ENCODE measurements at places on chromosomes 13 and 19. TPM values are rescaled to one million over a fixed set of nuclear protein-coding genes. Genes with fewer than 3 reads are reported as not detected.

C13orf42 gene
- total RNA-seq = not detected

MYO9B gene
- 252 TPM for total RNA-seq

EMC10 gene
- total RNA-seq = 83.7 TPM

GEMIN7 gene
- 6.6 TPM for total RNA-seq

RASGRP4 gene
- total RNA-seq = 10.9 TPM

PCDH17 gene
- total RNA-seq = not detected

CD22 gene
- 3.3 TPM for total RNA-seq

NBEA gene
- 1.1 TPM for total RNA-seq

KLC3 gene
- 0.54 TPM for total RNA-seq

PABPC3 gene
- 0.22 TPM for total RNA-seq

EID2B gene
- total RNA-seq = 4.8 TPM

- H3K4me3 ChIP-seq = no peak overlapping the region
- H3K27me3 ChIP-seq = no peaks in the 10 kb centered on the region
- DNase-seq = no peak
- no peak overlapping the region for H3K27ac ChIP-seq
- peaks cover 25% of the 10 kb centered on the region for H3K4me1 ChIP-seq
Measured at GRCh38 chr19:16654627-16655026, 5.3 kb downstream of the SMIM7 start.

DNA sequence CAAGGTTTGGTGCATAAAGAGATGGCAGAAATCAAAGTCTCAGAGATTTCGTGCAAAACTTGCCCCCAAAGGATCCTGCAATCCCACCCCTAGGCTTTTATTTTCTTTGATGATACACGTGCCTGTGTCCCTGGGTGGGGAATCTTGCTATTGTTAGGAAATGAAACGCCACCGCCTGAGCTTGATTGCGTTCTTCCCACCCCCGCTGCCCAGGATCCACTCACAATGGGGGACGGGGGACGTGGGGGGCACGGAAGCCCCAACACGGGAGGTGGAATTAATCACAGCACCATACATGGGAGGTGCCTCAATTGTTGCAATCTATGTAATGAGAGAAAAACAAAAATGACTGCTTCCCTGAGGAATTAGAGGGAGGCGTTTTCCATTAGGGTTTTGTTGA, 39.6 kb downstream of the ZNRF4 start:
- no peak overlapping the region for H3K27ac ChIP-seq
- no peaks in the 10 kb centered on the region for H3K36me3 ChIP-seq
- H3K4me1 ChIP-seq = no peaks in the 10 kb centered on the region
- peaks cover 6% of the 10 kb centered on the region for H3K27me3 ChIP-seq
- no peak overlapping the region for H3K4me3 ChIP-seq
- no peak for DNase-seq

DNA sequence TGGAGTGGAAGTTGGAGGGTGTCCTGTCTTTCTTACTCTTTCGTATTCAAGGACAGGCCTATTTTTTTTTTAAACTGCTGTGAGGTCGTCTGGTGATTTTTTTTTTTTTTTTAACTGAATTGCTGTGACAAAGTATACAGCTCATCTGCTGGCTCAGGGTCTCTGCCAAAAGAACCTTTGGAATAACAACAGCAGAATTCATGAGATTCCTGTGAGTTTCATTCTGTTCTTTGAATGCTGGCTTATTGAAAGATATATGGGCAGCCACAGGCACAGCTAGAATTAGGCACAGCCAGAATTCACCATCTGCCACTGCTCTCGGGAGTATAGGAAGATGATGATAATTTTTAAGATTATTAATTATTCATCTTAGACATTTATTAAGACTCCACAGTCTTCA, 21.4 kb upstream of the FRY start:
- H3K4me1 ChIP-seq = no peaks in the 10 kb centered on the region
- no peak for DNase-seq
- H3K4me3 ChIP-seq = no peak overlapping the region

- H3K27me3 ChIP-seq = no peaks in the 10 kb centered on the region
- H3K4me3 ChIP-seq = no peak overlapping the region
- no peaks in the 10 kb centered on the region for H3K36me3 ChIP-seq
- H3K27ac ChIP-seq = no peak overlapping the region
- H3K4me1 ChIP-seq = no peaks in the 10 kb centered on the region
Measured at GRCh38 chr13:54573186-54573585, 1544.6 kb downstream of the OLFM4 start.

DNA sequence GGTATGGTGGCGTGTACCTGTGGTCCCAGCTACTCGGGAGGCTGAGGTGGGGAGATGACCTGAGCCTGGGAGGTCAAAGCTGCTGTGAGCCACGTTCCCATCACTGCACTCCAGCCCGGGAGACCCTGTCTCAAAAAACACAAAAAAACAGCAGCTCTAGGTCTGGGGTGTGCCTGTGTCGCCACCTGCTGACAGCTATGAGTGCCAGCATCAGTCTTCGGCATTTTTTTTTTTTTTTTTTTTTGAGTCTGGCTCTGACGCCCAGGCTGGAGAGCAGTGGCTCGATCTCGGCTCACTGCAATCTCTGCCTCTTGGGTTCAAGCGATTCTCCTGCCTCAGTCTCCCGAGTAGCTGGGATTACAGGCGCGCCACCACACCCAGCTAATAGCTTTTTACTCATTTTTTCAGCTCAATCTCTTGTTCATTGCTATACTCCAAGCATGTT, 10.1 kb downstream of the AP2S1 start:
- peak; percentile 75 for DNase-seq
- no peaks in the 10 kb centered on the region for H3K27me3 ChIP-seq
- no peak overlapping the region for H3K27ac ChIP-seq
- H3K4me1 ChIP-seq = no peaks in the 10 kb centered on the region
- no peak overlapping the region for H3K4me3 ChIP-seq

GRCh38 chr19:18249834-18250233, 23.6 kb upstream of the PDE4C start:
- DNase-seq = no peak
- no peaks in the 10 kb centered on the region for H3K4me1 ChIP-seq
- no peaks in the 10 kb centered on the region for H3K27me3 ChIP-seq
- no peak overlapping the region for H3K4me3 ChIP-seq
- H3K36me3 ChIP-seq = no peaks in the 10 kb centered on the region

- no peak overlapping the region for H3K27ac ChIP-seq
- no peaks in the 10 kb centered on the region for H3K36me3 ChIP-seq
- no peak for DNase-seq
- H3K4me1 ChIP-seq = no peaks in the 10 kb centered on the region
- peaks cover 3% of the 10 kb centered on the region for H3K27me3 ChIP-seq
- no peak overlapping the region for H3K4me3 ChIP-seq
Measured at GRCh38 chr13:30857018-30857417, 49.1 kb upstream of the MEDAG start.

DNA sequence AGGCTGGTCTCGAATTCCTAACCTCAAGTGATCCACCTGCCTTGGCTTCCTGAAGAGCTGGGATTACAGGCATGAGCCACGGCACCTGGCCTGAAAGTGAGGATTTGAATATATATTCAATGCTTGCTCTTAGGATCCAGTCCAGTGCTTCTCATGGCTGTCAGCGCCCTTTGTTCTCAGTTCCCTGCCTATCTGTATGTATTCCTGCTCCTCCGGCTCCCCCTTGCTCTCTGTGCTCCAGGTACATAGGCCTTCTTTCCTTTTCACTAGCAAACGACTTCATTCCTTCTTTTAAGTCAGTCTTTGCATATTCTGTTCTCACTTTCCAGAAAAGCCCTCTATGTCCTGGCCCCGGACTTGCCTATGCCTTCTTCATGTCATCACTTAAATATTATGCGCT, 232.8 kb downstream of the DACH1 start:
- H3K27ac ChIP-seq = no peak overlapping the region
- no peaks in the 10 kb centered on the region for H3K4me1 ChIP-seq
- no peaks in the 10 kb centered on the region for H3K36me3 ChIP-seq
- H3K4me3 ChIP-seq = no peak overlapping the region

DNA sequence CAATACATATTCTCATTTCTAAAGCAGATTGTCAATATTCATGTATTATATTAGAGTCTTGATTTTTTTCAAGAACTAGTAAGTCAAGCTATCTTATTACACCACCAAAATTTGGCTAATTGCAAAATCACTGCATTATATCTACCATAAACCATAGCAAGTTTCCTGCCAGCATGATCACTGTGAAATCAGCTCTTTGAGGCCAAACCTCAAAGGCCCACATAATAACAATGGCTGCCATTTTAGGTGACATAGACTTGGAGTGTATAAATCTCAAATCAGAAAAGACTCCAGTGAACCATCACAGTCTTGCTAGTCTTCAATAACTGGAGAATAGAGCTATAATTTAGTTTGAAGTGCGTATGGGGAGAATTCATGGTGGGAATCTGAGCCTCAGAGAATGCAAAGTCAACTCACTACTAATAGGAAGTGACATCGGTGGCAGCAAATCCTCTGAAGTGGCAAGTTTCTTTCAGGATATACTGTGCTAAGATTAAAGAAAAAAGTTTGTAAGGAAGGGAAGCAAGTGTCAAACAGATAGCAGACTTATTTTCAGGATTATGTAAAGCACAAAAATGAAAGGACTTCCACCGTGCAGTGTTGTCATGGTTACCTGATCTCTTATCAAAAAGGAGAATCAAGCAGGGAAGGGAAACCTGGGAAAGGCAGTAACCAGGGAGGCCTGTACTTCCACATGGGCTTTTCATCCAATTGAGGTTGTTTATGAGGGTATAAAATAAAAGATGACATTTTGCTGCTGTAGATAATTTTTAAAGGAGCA, 117.4 kb upstream of the FNDC3A start:
- H3K4me1 ChIP-seq = no peaks in the 10 kb centered on the region
- H3K27me3 ChIP-seq = no peaks in the 10 kb centered on the region
- H3K4me3 ChIP-seq = no peak overlapping the region
- no peaks in the 10 kb centered on the region for H3K36me3 ChIP-seq

- H3K4me3 ChIP-seq = no peak overlapping the region
- peaks cover 26% of the 10 kb centered on the region for H3K4me1 ChIP-seq
- H3K27me3 ChIP-seq = no peaks in the 10 kb centered on the region
- no peak overlapping the region for H3K27ac ChIP-seq
- DNase-seq = no peak
Measured at GRCh38 chr19:2425622-2426581, 1.5 kb downstream of the TIMM13 start.

DNA sequence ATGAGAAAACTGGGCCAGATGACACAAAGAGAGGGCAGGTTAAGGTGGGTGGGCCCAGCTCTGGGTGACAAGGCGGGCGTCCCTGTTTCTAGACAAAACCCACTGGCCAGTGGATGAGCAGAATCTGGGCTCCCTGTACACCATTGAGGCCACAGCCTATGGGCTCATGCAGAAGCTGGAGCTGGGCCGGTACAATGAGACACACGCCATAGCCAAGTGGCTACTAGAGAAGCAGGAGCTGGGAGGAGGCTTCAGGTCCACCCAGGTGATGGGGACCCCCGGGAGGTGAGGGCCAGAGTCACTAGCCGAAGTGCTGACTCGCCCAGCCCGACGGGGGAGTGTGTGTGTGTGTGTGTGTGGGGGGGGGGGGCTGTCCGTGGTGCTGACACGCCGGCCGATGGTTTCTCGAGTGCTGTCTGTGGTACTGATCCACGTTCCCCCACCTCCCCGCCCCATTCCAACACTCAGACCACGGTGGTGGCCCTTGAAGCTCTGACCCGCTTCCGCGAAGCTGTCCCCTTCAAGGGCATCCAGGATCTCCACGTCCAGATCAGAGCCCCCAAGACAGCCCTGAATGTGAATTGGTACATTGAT, 24.3 kb upstream of the SHFL start:
- no peak overlapping the region for H3K4me3 ChIP-seq
- H3K4me1 ChIP-seq = no peaks in the 10 kb centered on the region
- DNase-seq = no peak
- no peak overlapping the region for H3K27ac ChIP-seq
- peaks cover 3% of the 10 kb centered on the region for H3K27me3 ChIP-seq

- no peaks in the 10 kb centered on the region for H3K36me3 ChIP-seq
- no peak for DNase-seq
- H3K27ac ChIP-seq = no peak overlapping the region
- H3K4me3 ChIP-seq = no peak overlapping the region
- no peaks in the 10 kb centered on the region for H3K4me1 ChIP-seq
Measured at GRCh38 chr13:102917019-102917418, 71.2 kb downstream of the ERCC5 start.

DNA sequence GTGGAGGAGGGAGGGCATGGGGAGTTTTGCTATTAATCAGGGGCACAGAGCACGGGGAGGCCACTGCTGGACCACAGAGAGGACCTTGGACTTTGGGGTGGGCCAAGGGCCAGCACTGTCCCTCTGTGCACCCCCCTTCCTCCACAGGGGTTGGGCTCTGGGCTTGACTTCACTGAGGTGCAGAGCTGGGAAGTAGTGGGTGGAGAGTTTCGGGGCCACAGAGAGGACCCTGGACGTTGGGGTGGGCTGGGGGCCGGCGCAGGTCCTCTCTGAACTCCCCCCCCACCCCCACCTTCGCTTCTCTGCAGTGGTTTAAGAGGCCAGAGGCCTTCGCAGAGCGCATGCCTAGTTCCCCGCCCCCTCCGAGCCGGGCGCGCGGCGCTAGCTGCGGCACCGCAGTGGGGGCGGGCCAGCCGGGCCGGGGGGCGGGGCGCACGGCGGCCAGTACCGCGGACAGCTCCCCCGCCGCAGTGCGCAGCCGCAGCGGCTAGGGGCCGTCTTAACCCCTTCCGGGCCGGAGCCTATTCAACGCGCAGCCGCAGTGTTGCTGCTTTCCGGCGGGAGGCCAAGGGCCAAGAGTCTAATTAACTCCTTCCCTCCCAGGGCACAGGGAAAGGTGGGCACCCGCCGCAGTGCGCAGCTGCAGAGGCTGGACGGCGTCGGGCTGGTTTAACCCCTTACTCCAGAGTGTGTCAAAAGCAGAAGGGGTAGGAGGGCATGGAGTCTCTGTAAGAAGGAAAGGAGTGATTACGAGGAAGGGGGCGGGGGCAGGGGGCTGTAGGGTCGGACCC, 3.7 kb downstream of the KCNC3 start:
- no peak overlapping the region for H3K4me3 ChIP-seq
- peaks cover 37% of the 10 kb centered on the region for H3K4me1 ChIP-seq
- no peak overlapping the region for H3K27ac ChIP-seq
- DNase-seq = peak; percentile 75
- H3K27me3 ChIP-seq = peaks cover 4% of the 10 kb centered on the region

GRCh38 chr13:113427562-113428468, 25.5 kb downstream of the ADPRHL1 start:
- H3K36me3 ChIP-seq = no peaks in the 10 kb centered on the region
- no peaks in the 10 kb centered on the region for H3K4me1 ChIP-seq
- DNase-seq = no peak
- no peaks in the 10 kb centered on the region for H3K27me3 ChIP-seq
- H3K27ac ChIP-seq = no peak overlapping the region

GRCh38 chr13:105073041-105073440, 1462.4 kb downstream of the EFNB2 start:
- H3K27ac ChIP-seq = no peak overlapping the region
- no peaks in the 10 kb centered on the region for H3K4me1 ChIP-seq
- DNase-seq = no peak
- H3K36me3 ChIP-seq = no peaks in the 10 kb centered on the region

GRCh38 chr13:20699715-20700114, 3.8 kb upstream of the IL17D start:
- H3K36me3 ChIP-seq = no peaks in the 10 kb centered on the region
- no peak overlapping the region for H3K27ac ChIP-seq
- no peak overlapping the region for H3K4me3 ChIP-seq
- H3K4me1 ChIP-seq = peaks cover 12% of the 10 kb centered on the region
- peaks cover 31% of the 10 kb centered on the region for H3K27me3 ChIP-seq

GRCh38 chr19:49727217-49728030, 35.7 kb downstream of the TSKS start:
- H3K4me3 ChIP-seq = no peak overlapping the region
- no peak for DNase-seq
- H3K27me3 ChIP-seq = no peaks in the 10 kb centered on the region
- H3K27ac ChIP-seq = no peak overlapping the region
